ENCODE measurements at places on chromosomes 4 and X.

DNA sequence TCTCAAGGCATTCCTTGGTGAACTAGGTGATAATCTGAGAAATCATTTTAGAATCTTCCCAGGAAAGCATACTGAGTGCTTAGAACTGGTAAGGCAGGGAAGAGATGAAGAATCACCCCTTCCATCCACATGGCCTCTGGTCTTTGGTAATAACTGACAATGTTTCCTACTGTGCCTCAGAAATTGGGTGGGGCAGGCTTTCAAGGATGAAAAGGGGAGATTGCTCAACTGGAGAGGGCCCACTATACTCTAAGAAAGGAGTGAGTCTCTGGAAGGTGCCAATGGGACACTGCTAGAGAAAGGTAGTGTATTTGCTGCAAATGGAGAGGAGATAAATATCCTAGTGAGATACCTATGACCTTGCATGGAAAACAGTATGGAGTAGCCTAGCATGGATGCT lies 135.0 kb upstream of the SCML1 start:
- no peak for DNase-seq

- DNase-seq, result no peak
Measured at GRCh38 chr4:102172341-102172740, 172.9 kb downstream of the SLC39A8 start.

GRCh38 chr4:124337874-124338273 lies 374.7 kb downstream of the ANKRD50 start:
- DNase-seq, result no peak

GRCh38 chr4:54498661-54499111 lies 159.1 kb upstream of the KIT start:
- DNase-seq, result no peak

DNA sequence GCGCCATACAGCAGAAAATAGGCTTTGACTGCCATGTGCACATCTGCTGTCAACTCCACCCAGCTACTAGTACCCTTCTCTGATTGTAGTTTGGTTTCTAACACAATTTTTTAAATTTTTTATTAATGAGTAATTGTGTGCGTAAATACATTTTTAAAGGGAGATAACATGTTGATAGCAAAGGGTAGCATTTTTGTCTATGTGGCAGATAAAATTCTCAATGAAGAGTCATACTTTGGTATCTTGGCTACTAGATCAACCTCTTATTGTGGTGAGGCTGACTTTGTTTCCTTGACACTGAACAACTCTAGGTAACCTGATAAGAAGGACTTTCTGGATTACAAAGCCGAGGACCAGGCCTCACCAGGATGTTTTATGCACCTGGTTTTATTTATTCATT lies 9.5 kb downstream of the ADH4 start:
- no peak for DNase-seq

DNA sequence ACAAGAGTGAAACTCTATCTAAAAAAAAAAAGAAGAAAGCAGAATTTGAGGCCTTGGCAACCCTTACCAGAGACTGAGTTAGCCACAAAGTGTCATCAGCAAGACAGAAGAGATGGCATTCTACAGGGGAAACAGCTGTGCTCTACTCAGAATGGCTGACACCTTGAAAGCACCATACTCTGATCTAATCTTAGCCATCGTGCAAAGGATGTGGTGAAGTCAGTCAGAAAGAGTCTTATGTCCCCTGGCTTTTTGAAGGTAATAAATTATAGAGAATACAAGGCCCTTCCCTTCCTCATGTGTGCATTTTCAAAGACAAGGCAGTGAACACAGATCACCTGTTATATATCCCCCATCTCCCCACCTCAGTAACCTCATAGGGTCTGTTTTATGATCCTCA lies 13.2 kb downstream of the CLNK start:
- DNase-seq, result peak; percentile 54

DNA sequence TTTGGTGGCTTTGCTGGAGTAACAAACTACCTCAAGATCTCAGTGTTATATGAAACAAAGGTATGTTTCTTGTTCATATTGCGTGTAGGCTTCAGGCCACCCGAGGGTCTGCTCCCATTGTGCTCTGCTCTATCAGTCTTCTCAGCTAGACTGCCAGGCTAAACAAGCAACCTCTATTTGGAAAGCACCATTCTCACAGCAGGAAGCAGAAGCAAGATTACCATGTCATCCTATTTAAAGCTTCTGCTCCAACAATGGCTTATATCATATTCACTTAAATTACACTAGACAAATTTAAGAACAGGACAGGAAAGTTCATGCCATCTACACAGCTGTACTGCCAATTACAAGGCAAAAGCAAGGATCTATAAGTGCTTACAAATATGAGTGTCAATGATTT lies 385.8 kb downstream of the PPARGC1A start:
- DNase-seq, result no peak

- no peak for DNase-seq
Measured at GRCh38 chrX:5753291-5753690, 475.4 kb downstream of the NLGN4X start.

GRCh38 chrX:115898382-115899001 lies 272.1 kb upstream of the AGTR2 start:
- DNase-seq, result no peak

DNA sequence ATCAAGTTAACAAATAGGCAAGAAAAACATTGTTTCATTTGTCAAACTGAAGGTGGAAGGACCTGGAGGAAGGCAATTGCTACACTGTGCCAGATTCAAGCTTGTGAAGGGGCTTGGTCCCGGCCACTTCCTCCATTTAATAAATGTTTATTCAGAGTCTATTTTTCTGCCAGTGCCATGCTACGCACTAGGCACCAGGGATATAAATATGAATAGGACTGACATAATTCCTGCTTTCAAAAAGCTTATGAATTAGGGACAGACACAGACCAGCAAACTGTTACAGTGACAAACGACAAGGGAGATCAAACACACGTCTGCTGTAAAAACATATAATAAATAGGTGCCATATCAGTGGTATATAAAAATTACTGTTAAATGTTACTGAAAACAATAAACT lies 571 bp downstream of the TLR6 start:
- peak; percentile 25 for DNase-seq

GRCh38 chrX:148979786-148980185 lies 479.4 kb downstream of the AFF2 start:
- no peak for DNase-seq

- no peak for DNase-seq
Measured at GRCh38 chr4:61890321-61890720, 690.2 kb downstream of the ADGRL3 start.

GRCh38 chr4:150960079-150960478 lies 55.0 kb downstream of the LRBA start:
- DNase-seq, result no peak

DNA sequence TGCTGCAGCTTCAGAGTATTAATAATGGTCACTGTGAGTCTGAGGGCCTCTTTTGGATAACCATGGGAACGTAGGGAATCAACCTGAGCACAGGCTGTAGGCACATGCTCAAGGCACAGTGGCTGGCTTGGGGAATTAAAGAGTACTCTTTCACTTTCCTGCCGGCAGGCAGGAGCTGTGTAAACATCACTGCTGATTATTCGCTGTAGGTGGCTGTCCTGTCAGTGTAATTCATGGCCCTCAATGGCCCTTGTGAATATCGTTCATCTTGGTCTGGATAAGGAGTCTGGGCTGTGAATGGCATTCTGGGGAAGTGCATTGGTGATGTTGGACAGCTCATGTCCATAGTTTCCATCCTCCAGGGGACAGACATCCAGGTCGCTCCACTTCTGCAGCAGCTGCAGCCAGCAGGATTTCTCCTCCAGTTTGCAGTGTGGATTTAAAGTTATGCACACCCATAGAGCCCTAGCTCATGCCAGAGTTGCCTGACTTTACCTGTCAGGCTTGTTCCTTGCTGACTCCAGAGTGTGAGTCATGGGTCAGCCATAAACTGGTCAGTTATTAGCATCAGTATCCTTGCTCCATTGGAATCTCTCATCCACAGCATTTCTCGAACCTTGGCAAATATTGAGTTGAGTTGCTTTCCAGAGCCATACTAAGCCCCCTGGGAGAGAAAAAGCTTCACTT lies 43.0 kb downstream of the C4orf33 start:
- no peak for DNase-seq

GRCh38 chr4:48254381-48255071 lies 15.1 kb downstream of the TEC start:
- DNase-seq, result no peak

- no peak for DNase-seq
Measured at GRCh38 chr4:73735231-73735630, 5.1 kb upstream of the CXCL8 start.

DNA sequence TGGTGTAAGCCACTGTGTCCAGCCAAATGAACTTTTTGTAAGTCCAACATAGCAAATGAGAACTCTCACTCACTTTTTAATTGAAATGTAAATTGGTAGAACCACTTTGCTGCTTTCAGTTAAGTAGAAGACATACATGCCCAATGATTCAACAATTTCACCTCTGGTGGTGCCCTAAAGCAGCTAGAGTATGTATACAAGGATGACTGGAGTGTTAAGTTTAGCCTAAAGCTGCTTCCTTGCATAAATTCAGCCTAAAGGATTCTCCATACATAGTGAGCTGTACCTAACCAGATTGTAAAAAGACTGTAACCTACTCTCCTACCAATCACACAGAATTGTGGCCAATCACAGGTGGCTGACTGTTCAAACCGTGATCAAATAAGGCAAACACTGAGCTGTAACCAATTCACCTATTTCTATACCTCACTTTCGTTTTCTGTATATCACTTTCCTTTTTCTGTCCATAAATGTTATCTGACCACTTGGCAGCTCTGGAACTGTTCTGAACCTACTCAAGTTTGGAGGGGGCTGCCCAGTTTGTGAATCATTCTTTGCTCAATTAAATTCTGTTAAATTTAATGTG lies 39.9 kb downstream of the PDS5A start:
- peak; percentile 4 for DNase-seq

DNA sequence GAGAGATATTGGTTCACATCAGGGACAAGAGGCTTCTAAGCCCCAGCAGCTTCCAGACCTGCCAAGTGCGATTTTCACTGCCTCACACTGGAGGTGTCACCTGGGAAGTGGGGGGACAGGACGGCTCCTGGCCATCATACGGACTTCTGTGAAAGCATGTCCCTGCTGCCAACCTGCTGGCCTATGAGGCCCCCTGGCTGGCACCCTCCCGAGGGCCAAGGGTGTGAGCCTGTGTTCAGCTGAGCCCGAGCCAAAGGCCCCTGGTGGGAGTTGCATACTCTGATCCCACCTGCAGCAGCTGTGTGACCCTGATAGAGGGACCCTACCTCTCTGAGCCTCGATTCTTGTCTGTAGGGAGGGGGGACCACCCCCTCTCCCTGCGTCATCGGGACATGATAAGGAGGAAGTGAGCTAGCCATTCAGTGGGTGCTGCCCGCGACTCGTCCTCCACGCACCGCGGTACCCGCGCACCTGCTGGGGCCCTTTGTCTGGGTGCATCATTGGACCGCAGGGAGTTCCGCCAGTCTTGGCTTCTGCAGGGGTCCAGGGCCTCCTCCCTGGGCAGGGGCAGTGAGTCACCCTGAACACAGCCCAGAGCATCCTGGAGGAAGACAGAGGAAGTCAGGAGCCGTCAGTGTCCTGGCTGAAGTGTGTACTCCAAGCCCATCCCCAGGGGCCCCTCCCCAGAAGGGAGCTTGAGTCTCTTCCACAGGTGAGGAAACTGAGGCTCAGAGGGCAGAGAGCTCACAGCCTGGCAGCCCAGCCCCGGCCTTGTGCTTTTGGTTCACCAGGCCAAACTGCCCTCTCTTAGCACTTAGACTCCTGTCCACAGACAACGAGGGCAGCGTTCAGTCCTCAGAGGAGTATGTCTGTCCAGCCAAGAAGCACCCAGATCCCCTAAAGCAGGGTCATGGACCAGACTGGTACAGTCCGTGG lies 24.1 kb downstream of the C4orf50 start:
- DNase-seq, result no peak

GRCh38 chr4:53380221-53380620 lies 2.8 kb downstream of the FIP1L1 start:
- no peak for DNase-seq

- DNase-seq, result no peak
Measured at GRCh38 chrX:112688242-112688641, 8.5 kb upstream of the LHFPL1 start.

DNA sequence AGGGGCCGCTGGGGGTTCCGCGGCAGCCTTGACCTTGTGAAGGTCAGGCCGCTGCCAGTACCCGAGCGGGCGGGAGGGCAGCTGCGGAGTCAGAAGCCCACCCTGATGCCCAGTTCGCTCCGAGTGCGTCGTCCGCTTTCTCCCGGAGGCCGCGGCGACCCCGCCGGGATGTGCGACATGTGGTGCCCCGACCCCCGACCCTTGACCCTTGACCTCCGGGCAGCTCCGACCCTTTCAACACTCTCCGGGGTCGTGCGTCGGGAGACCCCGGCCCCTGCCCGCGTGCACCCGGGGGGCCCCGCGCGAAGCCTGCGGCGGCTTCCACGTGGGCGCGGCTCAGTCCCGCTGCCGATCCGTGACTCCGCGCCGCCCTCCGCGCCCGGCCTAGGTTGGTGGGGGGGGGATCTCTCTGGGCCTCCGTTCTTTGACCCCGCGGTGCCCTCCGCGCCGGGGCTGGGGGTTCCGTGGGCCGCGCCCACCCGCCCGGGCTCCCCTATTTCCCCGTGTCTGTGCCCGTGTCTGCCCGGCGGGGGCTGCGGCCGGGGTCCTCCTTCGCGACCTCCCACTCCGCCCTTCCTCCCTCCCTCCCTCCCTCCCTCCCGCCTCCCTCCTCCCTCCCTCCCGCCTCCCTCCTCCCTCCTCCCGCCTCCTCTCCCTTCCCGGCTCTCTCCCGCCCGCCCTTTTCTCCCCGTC lies 609 bp upstream of the SLC25A6 start:
- DNase-seq, result no peak

DNA sequence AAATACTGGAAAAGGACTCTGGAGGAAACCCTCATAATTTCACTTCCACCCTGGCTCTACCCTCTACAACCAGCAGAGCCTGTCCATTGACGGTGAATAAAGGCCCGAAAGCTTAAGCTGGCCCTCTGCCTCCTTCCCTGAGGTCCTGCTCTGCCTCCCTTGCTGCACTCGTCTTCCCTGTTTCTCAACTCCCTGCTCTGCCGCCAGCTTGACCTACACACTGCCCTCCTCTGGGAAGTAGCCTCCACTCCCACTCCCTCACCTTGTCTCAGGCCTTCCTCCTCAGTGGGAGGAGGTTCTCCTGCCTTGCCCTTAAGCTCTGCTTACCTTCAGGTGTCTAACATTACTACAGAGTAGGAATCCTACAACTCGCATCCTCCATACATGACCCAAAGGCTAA lies 608.6 kb upstream of the NR3C2 start:
- no peak for DNase-seq

- no peak for DNase-seq
Measured at GRCh38 chr4:25879587-25879986, 16.8 kb upstream of the SEL1L3 start.

DNA sequence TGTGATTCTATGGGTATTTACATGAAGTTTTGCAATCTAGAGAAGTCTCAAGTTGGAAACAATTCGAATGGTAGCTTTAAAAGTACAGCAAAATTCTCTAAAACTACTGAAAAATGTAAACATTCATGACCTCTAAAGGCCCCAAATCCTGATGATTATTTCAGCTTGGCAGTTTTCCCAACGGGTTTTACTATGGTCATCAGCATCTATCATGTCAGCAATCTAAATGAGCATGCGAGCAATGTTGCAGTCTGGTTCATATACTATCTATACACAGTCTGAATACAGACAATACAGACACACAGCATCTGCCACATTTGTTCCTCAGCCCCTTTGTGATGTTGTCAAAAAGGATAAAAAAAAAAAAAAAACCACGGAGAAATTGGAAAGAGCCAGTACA lies 790.3 kb upstream of the HTR2C start:
- no peak for DNase-seq
